ENCODE measurements at places on chromosomes 5 and 9.
A peak's percentile ranks its signal among the peaks of the same experiment; 100 is the strongest.

GRCh38 chr5:150584556-150585335 is 55.7 kb upstream of the SYNPO start:
- no peak for DNase-seq

DNA sequence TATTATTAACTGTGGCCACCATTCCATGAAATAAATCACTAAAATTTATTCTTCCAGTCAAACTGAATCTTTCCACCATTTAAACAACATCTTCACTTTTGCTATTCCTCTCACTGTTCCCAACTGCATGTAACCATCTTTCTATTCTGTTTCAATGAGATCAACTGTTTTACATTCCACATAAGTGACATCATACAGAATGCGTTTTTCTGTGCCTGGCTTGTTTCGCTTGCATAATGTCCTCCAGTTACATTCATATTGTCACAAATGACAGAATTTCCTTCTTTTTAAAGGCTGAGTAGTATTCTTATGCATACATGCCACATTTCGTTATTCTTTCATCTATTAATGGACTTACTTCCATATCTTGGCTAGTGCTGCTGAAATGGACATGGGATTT is 738.2 kb downstream of the SEMA5A start:
- DNase-seq = peak; percentile 12

DNA sequence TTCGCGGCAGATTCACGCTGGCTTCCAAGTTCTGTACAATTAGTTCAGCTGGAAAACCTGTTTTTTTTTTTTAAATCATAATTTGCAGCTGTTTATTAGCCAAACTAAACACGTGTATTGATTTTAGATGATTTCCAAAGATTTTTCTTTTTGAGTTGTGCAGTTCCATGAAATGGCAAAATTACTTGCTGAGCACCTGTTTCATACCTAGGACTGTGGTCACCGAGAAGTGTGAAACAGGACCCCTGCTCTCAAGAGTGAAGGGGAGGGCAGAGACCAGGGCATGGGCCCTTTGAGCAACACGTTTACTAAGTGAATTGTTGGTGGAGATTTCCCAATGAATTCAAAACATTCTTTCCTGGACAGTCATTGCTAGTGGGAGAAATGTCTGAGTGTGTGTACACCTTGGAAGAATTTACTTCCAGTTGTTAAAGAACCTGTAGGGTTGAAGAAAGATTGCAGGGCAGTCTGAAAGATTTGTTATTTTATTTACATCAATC is 688 bp downstream of the SNX24 start:
- peak; percentile 76 for DNase-seq

GRCh38 chr9:138098908-138099791 is 221.6 kb downstream of the CACNA1B start:
- DNase-seq = no peak

DNA sequence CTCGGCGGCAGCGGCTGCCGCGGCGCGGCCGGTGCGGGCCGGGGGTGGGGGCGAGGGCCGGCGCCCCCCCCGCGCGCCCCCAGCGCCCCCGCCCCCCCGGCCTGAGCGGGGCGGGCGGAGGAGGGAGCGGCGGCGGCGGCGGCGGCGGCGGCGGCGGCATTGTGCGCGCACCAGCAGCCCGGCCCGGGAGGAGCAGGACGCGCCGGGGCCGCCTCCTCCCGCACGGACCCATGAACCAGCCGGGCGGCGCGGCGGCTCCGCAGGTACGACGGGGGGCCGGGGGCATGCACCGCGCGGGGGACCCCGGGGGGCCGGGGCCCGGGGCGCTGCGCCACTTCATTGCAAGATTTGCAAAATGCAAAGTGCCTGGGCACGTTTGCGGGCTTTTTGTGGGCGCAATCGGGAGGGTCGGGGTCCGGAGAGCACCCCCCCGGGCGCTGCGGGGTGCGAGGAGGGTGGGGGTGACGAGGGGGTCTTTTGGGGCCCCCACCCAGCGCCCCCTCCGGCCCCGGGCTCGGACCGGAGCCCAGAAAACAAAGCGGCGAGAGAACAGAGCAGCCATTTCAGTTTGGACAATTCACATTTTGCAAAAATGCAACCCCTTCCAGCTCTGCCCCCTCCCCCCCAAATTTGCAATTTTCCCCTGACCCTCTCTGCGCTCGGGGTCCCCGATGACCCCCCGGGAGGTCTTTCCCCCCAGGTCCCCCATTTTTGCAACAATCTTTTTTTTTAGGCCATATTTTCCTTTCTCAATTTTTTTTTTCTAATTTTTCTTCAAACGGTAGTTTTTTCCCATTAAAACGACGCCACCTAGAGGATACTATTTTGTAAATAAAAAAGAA is at the start of gene ZNF618:
TSS of gene ZNF618 (plus strand) at position 159 of the 842 bp plus-strand sequence. CDS start at position 231, 72 bp downstream.
- DNase-seq = peak; percentile 33

- no peak for DNase-seq
These were observed 537.8 kb upstream of the PTGER4 start for GRCh38 chr5:40141896-40142295.

DNA sequence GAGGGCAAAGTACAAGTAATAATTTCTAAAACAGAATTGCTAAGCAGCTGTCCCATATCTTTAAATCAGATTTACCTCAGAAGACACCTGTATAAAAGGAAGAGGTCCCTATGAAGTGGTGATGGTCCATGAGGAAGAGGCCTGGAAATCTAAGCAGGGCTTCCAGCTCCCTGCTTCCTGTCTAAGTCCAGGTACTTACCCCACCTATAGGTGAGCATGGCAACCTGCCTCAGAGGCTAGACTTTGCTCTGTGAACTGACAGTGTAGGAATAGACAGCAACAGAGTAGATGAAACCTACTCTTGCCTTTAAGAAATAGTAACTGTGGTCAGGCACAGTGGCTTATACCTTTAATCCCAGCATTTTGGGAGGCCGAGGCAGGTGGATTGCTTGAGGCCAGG is 55.8 kb upstream of the ARRDC3 start:
- DNase-seq = no peak

DNA sequence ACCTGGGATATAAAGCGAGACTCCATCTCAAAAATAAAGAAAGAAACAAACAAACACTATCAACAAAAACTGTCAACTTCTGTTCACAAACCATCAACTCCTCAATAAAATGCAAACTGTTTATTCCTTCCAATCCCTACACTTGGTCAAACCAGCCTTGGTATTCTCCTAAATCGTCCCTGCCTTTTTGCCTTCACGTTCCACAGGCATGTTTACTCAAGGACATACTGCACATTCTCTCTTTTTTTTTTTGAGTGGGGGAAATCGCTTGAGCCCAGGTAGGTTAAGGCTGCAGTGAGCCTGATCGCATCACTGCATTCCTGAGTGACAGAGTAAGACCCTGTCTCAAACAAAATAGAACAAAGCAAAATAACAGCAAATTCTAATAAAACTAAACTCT is 13.0 kb downstream of the UBAP2 start:
- no peak for DNase-seq

GRCh38 chr9:97694769-97695168 is 2.4 kb downstream of the XPA start:
- DNase-seq = no peak

GRCh38 chr5:137414112-137414755 is 84.9 kb downstream of the SPOCK1 start:
- DNase-seq = no peak

GRCh38 chr9:115104908-115105307 is 13.0 kb downstream of the TNC start:
- DNase-seq = peak; percentile 94

- no peak for DNase-seq
These were observed 44.3 kb downstream of the BICD2 start for GRCh38 chr9:92720209-92720765.

DNA sequence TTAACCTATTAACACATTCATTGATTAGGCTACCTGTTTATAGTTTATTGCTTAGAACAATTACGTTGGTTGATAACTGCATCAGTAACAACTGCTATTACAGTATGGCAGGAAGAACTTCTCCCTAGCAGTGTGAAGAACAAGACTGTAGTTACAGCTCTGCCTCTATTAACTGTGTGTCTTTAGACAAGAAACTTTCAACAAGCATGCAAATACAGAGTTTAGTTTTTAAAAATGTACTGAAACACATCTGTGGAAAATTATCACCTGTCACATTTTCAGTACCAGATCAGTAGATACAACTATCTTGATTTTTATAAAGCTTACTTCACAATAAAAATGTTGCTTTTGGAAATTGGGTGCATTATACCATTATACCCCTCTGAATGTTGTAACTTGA is 22.2 kb downstream of the ELL2 start:
- DNase-seq = no peak

DNA sequence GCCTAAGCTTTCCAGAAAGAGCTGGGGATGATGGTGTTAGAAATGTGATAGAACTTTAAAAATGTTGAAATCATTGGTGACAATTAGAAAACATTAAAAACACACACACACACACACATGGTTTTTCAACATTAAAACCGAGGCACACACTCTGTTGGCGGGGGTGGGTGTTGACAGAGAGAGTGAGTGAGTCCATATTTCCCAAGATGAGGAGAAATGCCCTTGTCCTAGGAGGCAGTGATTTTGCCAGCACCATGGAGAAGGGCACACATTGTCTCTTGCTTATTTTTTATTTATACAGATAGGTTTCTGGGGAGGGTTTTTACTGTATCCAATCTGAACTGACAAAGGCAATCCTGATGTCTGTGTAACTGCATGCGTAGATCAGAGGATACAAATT is 152.5 kb downstream of the INSYN2B start:
- no peak for DNase-seq

GRCh38 chr9:91426123-91426745 is 2.6 kb upstream of the NFIL3 start:
- no peak for DNase-seq

DNA sequence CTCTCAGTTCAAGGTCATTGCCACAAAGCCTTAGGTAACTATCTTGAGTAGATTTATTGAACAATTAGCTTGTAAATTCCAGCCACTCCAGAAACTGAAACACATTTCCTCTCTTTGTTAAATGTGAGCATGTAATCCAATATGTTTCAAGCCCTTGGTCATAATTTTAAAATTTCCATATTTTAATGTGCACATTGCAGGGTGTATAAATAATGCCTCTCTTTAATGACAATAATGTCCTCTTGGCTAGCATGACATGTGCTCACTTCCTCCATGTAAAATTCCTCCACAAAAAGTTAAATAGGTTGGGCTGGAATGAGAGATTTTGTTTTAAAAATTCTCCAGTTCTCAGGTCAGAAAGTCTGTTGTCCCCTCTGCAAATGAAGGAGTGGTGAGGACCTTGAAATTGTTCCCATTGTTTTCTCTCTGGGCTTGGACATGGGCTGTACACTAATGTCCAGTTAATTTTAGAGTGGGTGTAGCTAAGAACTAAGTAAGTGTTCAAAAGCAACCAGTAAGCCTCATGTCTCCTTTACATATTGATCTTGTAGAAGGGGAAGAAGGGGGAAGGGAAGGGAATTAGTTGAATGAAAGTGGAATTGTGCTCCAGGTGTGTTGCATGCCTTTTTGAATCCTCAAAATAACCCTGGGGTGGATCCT is 2.9 kb downstream of the PPP3R2 start:
- no peak for DNase-seq

DNA sequence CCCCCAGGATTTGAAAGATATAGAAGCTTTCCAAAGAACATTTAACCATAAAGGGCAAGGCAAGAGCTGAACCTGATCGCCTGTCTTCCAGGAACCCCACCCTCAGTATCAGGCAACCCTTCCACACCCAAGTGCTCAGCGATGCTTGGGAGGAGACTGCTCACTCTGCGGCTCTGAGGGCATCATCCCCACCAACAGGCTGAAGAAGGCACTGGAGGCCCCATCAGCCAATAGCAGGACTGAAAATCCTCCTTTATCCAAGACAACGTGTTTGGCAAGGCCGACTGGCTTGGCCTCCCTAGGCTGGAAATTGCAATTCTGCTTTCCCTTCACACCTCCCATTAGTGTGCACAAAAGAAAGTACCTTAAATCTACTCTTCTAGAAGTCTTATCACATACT is 1.4 kb upstream of the PPP2CA start:
- no peak for DNase-seq

DNA sequence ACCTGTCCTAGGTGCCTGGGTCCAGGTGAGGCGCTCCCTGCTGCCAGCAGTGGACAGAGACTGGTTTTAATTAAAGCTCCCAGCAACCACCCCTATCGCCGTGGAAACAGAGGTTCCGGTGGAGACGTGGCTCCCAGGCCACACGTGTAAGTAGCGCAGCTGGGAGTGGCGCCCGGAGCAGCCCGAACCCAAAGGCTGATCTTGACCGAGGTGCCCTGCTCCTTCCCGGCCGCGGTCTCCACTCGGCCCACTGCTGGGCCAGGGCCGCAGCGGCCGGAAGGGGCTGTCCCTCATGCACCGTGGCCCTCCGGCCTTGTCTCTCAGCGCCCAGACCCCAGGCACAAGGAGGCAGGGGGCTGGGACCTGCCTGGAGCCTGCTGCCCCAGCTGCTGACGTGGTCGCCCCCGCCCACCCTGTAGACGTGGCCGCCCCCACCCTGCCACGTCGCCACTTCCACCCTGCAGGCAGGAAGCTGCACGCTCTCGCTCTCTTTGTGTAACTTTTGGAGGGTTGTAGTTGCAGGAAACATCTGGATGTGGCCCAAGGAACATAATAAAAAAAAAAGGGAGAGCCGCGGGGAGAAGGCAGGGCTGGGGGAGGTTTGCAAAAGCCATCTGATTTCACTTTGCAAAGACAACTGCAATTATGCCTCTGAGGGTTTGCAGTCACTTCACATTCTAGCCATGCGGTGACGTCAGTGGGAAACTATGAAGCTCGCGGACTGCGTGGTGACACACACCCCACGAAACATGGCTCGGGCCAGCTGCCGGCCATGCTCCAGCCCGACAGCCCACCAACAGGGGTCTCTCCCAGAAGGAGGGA is 129.9 kb downstream of the RXRA start:
- peak; percentile 100 for DNase-seq

DNA sequence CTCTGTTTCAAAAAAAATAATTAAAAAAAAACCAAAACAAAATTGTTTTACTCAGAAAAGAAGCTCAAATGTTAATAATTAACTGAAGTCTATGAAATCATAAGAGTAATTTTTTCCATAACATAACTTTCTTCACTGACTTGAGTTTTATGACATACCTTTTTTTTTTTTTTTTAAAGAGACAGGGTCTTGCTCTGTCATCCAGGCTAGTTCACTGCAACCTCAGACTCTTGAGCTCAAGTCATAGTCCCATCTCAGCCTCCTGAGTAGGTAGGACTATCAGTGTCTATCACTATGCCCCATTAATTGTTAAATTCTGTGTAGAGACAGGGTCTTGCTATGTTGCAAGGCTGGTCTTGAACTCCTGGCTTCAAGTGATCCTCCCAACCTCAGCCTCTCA is 21.9 kb downstream of the SAR1B start:
- no peak for DNase-seq

- DNase-seq = no peak
These were observed 255.7 kb downstream of the AOPEP start for GRCh38 chr9:94982211-94982610.

DNA sequence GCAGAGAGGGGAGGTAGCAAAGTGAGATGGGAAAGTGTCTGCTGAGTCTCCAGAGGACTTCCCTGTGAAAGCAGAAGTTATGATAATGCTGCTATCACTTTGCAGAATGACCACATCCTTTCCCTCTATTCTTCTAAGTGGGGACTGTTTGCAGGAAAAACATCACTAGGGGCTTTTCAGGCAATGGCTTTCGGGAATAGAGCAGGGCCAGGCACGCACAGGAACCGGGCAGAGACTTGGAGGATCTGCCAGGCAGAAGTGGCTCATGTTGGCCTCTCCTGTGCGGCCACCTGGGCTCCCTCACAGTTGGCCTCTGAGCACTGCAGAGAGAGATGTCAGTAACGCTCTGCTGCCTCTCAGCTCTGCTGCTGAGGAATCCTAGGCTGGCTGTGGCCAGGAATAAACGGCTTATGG is 214.7 kb downstream of the MAST4 start:
- no peak for DNase-seq

GRCh38 chr9:99660191-99660636 is 161.5 kb upstream of the NR4A3 start:
- no peak for DNase-seq
